ENCODE measurements at places on chromosomes 12 and 14. TPM values are rescaled to one million over a fixed set of nuclear protein-coding genes. Genes with fewer than 3 reads are reported as not detected.

DNA sequence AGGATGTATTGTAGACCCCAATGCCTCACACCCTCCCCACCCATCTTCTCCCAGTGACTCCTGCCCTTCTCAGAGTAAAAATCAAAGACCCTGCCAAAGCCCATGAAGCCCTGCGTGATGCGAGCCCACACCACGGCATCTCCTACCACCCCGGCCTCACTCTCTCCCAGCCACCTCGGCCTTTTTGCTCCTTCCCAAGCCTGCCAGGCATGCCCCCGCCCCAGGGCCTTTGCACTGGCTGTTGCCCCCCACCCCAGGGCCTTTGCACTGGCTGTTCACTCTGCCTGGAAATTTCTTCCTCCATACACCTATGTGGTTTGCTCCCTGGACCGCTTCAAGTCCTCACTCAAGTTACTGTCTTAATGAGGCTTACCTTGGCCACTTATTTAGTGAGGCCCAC is 5.0 kb upstream of the CHGA start:
- DNase-seq, result no peak

The BCL11B gene
- 6.7 TPM for total RNA-seq

The GPR84 gene
- not detected for total RNA-seq

DNA sequence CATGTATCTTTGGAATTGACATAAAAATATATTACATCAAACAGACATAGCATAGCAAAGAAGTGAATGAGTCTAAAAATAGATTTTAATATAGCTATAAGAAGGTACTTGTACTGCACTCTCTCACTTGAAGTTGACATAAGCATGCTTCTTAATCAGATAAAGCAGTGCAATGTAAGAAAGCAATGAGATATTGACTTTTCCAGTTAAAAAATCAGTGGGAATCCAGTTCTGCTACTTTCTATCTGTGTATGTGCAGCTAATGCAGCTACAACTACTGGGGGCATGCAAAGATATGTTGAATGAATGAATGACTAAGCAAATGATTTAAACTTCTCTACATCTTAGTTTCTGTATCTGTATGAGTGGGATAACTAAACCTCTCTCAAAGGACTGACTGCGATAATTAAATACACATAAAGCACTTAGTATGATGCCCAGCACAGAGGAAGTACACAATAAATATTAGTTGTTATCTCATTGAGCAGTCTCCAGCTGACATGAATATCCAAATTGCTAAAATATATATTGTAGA is 10.3 kb downstream of the WASHC3 start:
- DNase-seq, result no peak

Data from GM23338 (cell line).